GM13976 (cell line): ENCODE measurements at places on chromosomes 7 and 10.
A peak's percentile ranks its signal among the peaks of the same experiment; 100 is the strongest.

GRCh38 chr7:47330561-47331178 lies 251.2 kb downstream of the TNS3 start:
- no peak for DNase-seq

GRCh38 chr10:52644373-52645186 lies 128.0 kb downstream of the MBL2 start:
- peak; percentile 27 for DNase-seq

- DNase-seq: no peak
Measured at GRCh38 chr7:26149391-26149977, 2.5 kb upstream of the NFE2L3 start.

- no peak for DNase-seq
Measured at GRCh38 chr10:77601488-77601887, 36.1 kb downstream of the KCNMA1 start.

GRCh38 chr7:7972128-7972527 lies 3.5 kb downstream of the GLCCI1 start:
- DNase-seq: no peak

GRCh38 chr10:61901829-61902444 lies 438 bp downstream of the ARID5B start:
- no peak for DNase-seq

DNA sequence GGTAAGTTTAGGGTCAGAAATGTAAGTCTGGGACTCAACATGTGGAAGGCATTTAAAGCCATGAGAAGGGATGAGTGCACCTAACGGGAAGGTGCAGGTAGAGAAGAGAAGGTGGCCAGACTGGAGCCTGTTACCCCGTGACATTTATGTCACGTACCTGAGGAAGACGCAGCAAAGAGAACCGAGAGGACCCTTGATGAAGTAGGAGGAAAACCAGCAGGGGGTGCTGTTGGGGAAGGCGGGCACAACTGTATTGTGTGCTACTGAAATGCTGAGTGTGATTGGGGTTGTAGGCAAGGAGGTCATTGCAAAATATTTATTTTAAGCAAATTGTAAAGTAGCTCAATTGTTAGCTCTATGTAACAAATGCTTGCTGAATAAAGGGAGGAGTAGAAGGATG lies 338.2 kb upstream of the PRKCQ start:
- DNase-seq: peak; percentile 29

GRCh38 chr7:155731380-155731779 lies 80.9 kb downstream of the SHH start:
- no peak for DNase-seq

GRCh38 chr7:138726288-138726687 lies 25.1 kb upstream of the SVOPL start:
- DNase-seq: peak; percentile 32

DNA sequence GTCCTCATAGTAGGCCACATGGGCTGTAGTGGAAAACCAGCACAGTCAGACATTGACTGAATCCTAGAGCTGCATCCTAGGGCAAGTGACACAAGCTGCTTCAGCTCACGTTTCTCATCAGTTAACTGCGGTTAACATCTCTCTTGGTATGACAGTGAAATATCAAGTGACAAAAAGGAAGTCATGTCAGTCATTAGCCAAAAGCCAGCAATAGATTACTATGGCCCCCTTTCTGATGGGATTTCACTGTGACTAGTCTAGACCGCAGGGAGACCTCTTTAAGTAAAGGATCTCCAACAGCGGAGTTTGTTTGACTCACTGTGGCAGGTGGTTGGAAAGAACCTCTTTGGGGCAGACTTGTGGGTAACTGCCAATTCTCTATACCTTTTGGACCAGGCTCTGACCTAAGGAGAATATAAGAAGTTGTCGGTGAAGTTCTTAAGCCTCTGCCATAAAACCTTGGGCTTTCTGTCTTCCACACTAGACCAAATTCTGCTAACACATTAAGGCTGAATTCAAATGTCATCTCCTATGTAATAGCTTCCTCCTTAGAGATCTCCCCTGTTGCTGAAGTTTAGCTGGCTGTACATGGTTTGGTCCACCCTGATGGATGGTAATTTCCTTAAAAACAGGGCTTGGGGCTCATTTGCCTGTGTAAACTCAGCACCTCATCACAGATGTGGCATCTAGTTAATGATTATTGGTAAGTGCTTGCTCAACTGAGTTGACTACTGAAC lies 115.3 kb downstream of the SGMS1 start:
- peak; percentile 62 for DNase-seq

- DNase-seq: peak; percentile 79
Measured at GRCh38 chr10:101062232-101063049, 652 bp downstream of the KAZALD1 start.

- DNase-seq: no peak
Measured at GRCh38 chr10:96619796-96620773, 33.3 kb upstream of the TM9SF3 start.

GRCh38 chr7:28922624-28923331 lies 35.4 kb downstream of the TRIL start:
- peak; percentile 47 for DNase-seq

- DNase-seq: peak; percentile 46
Measured at GRCh38 chr7:127391591-127392181, 822 bp downstream of the ZNF800 start.

GRCh38 chr10:21314111-21314626 lies 211.3 kb downstream of the SKIDA1 start:
- no peak for DNase-seq

GRCh38 chr10:105266966-105267539 lies 626.0 kb downstream of the SORCS3 start:
- no peak for DNase-seq

DNA sequence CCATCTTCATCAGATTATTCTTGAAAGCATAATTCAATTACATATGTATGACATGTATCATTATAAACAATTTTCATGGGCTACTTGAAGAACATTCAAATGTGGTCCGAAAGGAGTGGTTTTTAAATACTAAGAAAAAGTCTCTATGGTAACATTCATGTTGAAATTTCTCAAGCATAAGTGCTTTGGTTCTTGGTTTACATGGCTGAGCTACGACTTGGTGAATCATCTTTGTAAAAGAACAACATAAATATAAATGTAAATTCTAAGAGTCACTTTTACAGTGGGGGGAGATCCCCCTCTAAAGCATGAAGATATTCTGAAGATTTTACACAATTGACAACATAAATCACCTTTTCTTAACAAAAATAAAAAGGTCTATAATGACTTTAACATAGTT lies 118.6 kb downstream of the MAGI2 start:
- no peak for DNase-seq

DNA sequence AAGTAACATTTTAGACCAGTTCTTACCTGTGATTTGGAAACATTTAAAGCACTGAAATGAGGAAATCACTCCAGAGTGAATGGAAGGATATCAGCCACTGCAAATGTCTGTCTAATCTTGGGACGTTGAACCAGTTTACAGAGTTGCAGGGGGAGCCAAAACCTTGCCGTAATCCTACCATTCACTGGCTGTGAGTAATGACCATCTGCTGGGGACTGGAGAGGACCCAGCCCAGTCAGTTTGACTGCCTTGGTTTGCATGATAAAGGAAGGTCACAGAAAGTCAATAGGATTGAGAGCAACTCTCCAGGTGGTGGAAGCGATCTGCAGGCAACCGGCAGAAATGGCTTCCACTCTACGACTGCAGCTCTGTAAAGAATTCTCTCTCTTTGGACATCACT lies 167.2 kb downstream of the AKR1D1 start:
- no peak for DNase-seq

DNA sequence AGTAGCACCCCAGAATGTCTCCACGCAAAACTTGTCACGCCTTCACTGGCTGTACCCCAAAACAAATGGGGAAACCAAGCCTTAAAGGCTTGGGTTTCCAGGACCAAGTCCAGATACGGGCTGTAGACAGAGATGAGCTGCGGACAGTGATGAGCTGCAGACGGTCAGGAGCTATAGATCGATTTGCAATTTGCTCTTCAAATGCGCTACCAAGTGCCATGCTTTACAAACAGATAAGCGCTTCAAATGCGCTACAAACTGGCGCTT lies 658 bp upstream of the SGCE start:
- no peak for DNase-seq

GRCh38 chr7:26097837-26098668 lies 53.9 kb upstream of the NFE2L3 start:
- DNase-seq: no peak

DNA sequence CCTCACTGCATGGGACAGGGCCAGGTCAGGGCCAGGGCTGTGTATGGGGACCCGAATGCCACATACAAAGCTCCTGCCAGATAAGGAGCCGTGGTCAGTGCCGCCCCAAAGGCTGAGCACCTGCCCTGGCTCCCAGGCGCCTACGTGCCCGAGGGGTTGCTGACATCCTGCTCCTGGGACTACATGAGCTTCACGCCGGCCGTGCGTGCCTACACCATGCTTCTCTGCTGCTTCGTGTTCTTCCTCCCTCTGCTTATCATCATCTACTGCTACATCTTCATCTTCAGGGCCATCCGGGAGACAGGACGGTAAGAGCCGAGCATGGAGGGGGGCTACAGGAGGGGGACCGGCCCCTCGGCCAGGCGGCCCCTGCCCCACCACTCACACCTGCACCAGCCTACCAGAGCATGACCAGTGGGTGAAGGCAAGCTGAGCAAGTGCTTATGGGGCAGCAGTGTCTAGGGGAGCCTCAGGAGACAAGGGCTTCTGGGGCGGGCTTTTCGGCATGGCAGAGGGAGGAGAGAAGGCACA lies 4.9 kb downstream of the OPN4 start:
- no peak for DNase-seq

- DNase-seq: no peak
Measured at GRCh38 chr10:77406764-77407430, 230.7 kb downstream of the KCNMA1 start.

DNA sequence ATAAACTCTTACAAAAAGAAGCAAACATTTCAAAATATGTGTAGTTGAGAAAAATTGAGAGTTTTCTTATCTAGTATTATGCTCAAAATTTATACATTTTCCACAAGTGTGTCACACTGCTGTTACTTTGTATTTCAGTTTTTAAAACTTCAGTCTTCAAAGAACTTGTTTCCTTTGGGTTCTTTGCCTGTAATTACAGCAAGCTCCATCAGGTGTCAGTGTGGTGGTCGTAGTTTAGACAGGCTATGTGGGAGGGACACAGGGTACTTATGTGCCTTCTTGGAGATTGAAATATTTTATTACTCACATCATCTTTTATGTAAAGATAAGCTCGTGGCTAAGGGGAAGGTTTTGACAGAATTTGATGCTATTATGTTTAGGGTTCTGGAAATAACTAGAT lies 360.5 kb downstream of the FGFR2 start:
- DNase-seq: no peak

GRCh38 chr7:37714606-37715005 lies 31.0 kb downstream of the GPR141 start:
- DNase-seq: no peak

GRCh38 chr7:135994466-135995205 lies 17.5 kb upstream of the MTPN start:
- no peak for DNase-seq

DNA sequence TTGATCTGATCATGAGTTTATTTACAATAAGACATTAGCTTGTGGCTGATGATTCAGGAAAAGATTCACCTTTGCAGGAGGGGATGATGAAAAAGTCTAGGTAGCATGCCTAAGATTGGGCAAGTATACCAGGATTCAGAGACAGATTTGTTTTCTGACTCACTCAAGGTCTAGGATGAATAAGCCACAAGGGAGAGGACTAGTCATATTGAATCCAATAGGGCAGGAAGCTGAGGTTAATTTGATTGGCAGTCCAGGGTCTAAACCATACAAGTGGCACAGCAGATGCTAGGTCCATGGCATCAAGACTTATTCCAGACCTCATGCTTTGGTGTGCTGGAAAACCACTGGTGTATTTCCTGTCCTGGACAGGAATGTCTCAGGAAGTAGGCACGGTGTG lies 1133.4 kb downstream of the XPNPEP1 start:
- DNase-seq: no peak

GRCh38 chr10:126455036-126455765 lies 66.9 kb upstream of the ADAM12 start:
- DNase-seq: no peak

DNA sequence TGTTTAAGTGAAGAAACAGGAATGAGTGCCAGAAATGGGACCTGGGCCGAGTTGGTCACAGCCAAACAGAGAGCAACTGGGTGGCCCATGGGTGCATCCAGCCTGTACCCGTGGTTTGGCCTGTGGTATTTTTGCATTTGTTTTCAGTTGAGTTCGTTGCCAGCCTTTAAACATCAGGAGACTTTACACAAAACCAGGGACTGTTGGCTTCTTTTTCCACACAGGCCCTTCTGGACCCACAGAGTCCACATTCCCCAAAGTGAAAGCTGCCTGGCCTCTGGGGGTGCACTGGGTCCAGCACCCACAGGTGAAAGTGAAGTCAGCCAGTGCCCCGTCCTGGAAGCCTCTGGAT lies 54.1 kb upstream of the TNS3 start:
- DNase-seq: no peak

- no peak for DNase-seq
Measured at GRCh38 chr7:138755331-138755747, 42.5 kb upstream of the TMEM213 start.

- no peak for DNase-seq
Measured at GRCh38 chr10:113294868-113295267, 258.0 kb upstream of the HABP2 start.
